Endodermal cell (in vitro differentiated cells): ENCODE measurements at places on chromosomes 1 and 21. TPM values are rescaled to one million over a fixed set of nuclear protein-coding genes. Genes with fewer than 3 reads are reported as not detected.

Gene TDRD5
- total RNA-seq = 0.18 and 0.29 TPM in 2 replicates

Gene RAB3B
- total RNA-seq = 43.6 to 69.1 TPM (median 66.0 TPM) in 3 replicates

Gene PDPN
- total RNA-seq = 25.8 to 33.5 TPM (median 29.9 TPM) in 3 replicates

Gene FHAD1
- total RNA-seq = 2.9 and 4.4 TPM in 2 replicates

Gene SMYD2
- 20.2 and 22.4 TPM in 2 replicates for total RNA-seq

Gene CFHR2
- not detected in 2 replicates for total RNA-seq

Gene TNFRSF8
- total RNA-seq = 0.63 to 1.1 TPM (median 0.69 TPM) in 3 replicates

Gene INSRR
- 0.07 TPM in 1 of 2 replicates, not detected in the other for total RNA-seq

Gene AUNIP
- 14.3 and 14.4 TPM in 2 replicates for total RNA-seq

Gene SEC16B
- 0.90 and 1.5 TPM in 2 replicates for total RNA-seq

Gene TESK2
- 9.7 to 12.1 TPM (median 11.3 TPM) in 3 replicates for total RNA-seq

Gene HAO2
- total RNA-seq = not detected in 2 replicates

Gene OR6P1
- total RNA-seq = not detected in 2 replicates

Gene ITLN2
- 17.5 and 20.3 TPM in 2 replicates for total RNA-seq

Gene CCDC24
- total RNA-seq = 26.6 and 26.8 TPM in 2 replicates

Gene RGS8
- total RNA-seq = 5.6 to 7.8 TPM (median 6.0 TPM) in 3 replicates

Gene ZSWIM5
- 11.4 and 12.3 TPM in 2 replicates for total RNA-seq

Gene TAS1R1
- 0.20 and 0.51 TPM in 2 replicates for total RNA-seq

Gene ZNF697
- 14.8 and 15.6 TPM in 2 replicates for total RNA-seq

Gene IFNAR2
- total RNA-seq = 14.1 and 15.9 TPM in 2 replicates

Gene BPNT1
- total RNA-seq = 13.1 to 15.6 TPM (median 15.2 TPM) in 3 replicates

Gene CLDN19
- 28.3 to 34.3 TPM (median 31.6 TPM) in 3 replicates for total RNA-seq

Gene SH3D21
- 13.1 and 15.5 TPM in 2 replicates for total RNA-seq

Gene PCP4
- not detected in 3 replicates for total RNA-seq

Gene FAM72A
- 8.4 and 10.7 TPM in 2 replicates for total RNA-seq

Gene OR13G1
- not detected in 3 replicates for total RNA-seq

Gene CHIA
- not detected in 2 replicates for total RNA-seq

Gene RPTN
- total RNA-seq = not detected in 2 replicates

Gene MYOG
- total RNA-seq = 0.16 TPM in 1 of 2 replicates, not detected in the other

Gene PDE4DIP
- 27.9 and 33.0 TPM in 2 replicates for total RNA-seq

Gene OLIG2
- 0.53 and 0.59 TPM in 2 replicates for total RNA-seq

Gene VWA5B1
- 0.09 TPM in 1 of 3 replicates, not detected in the others for total RNA-seq

Gene SPRR1A
- not detected in 3 replicates for total RNA-seq

Gene CFAP126
- total RNA-seq = 1.2 to 1.7 TPM (median 1.2 TPM) in 3 replicates

Gene FAM177B
- total RNA-seq = not detected in 2 replicates

Gene ARHGEF19
- 14.8 and 16.0 TPM in 2 replicates for total RNA-seq

Gene CRNN
- total RNA-seq = not detected in 2 replicates

Gene NUP210L
- total RNA-seq = 0.06 to 0.11 TPM (median 0.09 TPM) in 3 replicates

Gene GBP6
- total RNA-seq = 0.25 TPM in 1 of 3 replicates, not detected in the others

Gene TCHH
- total RNA-seq = 0.04 to 0.09 TPM in 2 of 3 replicates, not detected in the other

Gene AMIGO1
- 2.3 and 2.4 TPM in 2 replicates for total RNA-seq

Gene FGR
- not detected in 3 replicates for total RNA-seq

Gene CCDC181
- 4.3 to 7.8 TPM (median 7.8 TPM) in 3 replicates for total RNA-seq

Gene RNU1-2
- 2,322 to 3,611 TPM (median 3,596 TPM) in 3 replicates for total RNA-seq

Gene RHCE
- total RNA-seq = 0.40 to 0.88 TPM (median 0.49 TPM) in 3 replicates

Gene FCRL5
- total RNA-seq = not detected in 3 replicates

Gene PLPP3
- total RNA-seq = 17.7 to 59.7 TPM (median 55.2 TPM) in 3 replicates
